ENCODE measurements at places on chromosomes 4 and X. TPM values are rescaled to one million over a fixed set of nuclear protein-coding genes. Genes with fewer than 3 reads are reported as not detected.

Gene CABS1
- not detected for total RNA-seq

Gene MRPL1
- total RNA-seq = 22.5 TPM

Gene PGRMC1
- total RNA-seq = 148 TPM

Gene CT45A10
- 0.23 TPM for total RNA-seq

Gene ASMT
- total RNA-seq = not detected

Gene FAM184B
- not detected for total RNA-seq

Gene ELOVL6
- total RNA-seq = 24.0 TPM

Gene HTT
- 14.3 TPM for total RNA-seq

Gene CLCN3
- total RNA-seq = 16.6 TPM

Gene SMIM31
- 0.02 TPM for total RNA-seq

Gene TLR10
- total RNA-seq = not detected

Gene SMIM10L2A
- 0.17 TPM for total RNA-seq

Gene LIAS
- 10.6 TPM for total RNA-seq

Gene DCX
- total RNA-seq = not detected

Gene MAGEB1
- total RNA-seq = not detected

Data from A549 treated with DMSO at 1 μM for 4 hours (cell line).